ENCODE measurements at places on chromosomes 7 and 10.

DNA sequence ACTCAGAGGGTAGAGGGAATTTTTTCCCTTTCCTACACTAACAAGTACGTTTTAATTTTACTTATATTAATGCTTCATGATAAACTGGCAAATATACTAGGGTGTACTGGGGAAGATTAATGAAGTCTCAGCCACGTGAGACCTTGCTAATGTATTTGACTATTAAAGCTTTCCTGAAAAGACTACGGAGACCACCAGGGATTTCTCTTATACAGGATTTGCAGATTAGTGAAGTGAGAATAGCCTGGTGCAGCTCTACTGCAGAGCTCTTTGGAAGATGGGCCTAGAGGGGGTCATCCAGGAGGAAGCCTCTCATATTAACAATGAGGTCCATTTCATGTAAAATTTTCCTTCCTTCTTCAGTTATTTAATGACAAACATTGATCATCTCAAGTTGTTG is 379.0 kb downstream of the SORCS1 start:
- DNase-seq, result no peak

DNA sequence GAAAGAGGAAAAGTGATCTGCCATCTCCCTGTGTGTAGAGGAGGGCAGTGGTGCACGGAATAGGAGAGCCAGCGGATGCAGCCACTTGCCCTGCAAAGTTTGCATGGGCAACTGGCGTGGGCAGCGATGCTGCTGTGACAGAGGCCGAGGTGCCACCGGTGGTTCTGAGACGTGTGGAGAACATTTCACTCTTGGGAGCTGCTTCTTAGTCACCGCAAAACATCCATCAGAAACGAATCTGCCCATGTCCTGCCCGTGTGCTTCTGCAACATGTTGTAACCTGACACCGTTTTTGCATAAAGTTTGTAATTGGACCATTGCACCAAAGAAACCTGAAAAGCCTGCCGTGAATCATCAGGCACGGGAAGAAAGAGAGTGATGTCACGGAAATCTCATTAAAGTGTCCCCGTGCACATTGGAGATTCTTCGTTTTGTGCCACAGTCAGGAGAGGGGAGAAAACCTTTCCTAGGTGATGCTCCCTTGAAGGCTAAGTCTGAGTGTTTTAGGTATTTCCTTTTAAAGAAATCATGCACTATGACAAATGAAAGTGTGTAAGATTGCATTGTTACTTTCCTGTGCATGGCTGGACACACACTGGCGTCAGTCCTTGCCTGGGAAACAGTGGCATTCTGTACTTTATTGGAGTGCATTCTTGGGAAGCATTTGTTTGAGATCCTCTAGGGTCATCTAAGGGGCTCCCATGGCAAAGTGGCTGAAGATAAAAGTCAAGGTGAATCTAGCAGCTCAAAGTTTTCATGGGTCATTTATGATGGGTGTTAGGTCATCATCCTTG is 302.6 kb downstream of the KLF6 start:
- no peak for DNase-seq

DNA sequence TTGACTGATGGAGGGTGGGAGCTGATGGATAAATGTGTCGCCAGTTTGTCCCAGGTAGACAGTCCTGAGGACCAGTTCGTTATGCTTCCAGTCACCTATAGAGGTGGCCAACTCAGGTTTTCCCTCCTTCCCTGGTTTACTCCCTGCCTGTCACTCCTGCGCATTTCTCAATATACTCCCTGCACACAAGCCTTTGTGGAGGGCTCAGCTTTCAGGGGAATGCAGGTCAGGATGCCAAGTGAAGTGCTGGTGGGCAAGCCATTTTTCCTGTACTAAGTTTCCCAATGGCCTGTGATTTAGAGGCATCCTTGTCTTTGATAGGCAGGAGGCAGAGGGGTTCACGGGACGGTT is 473.5 kb upstream of the ZMIZ1 start:
- no peak for DNase-seq

DNA sequence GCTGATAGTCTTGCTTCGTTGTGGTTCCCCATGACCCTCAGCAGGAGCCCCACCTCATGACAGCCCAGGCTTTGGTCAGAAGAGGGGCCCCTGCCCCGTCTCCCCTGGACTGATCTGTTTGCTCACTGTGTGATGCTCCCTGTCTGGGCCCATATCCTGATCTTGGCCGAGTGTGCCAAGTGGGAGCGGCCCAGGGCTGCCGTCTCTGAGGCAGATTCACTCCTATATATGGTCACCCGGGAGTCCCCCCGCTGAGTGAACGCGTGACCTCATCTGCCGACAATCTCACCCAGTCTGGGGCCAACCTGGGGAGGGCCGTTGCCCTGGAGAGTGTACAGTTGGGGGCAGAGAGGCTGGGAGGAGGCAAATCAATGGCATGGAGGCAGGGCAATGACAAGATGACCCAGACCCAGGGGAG is 34.5 kb downstream of the PPIF start:
- DNase-seq, result no peak

GRCh38 chr10:49512121-49512809 is 26.7 kb downstream of the ERCC6 start:
- no peak for DNase-seq

DNA sequence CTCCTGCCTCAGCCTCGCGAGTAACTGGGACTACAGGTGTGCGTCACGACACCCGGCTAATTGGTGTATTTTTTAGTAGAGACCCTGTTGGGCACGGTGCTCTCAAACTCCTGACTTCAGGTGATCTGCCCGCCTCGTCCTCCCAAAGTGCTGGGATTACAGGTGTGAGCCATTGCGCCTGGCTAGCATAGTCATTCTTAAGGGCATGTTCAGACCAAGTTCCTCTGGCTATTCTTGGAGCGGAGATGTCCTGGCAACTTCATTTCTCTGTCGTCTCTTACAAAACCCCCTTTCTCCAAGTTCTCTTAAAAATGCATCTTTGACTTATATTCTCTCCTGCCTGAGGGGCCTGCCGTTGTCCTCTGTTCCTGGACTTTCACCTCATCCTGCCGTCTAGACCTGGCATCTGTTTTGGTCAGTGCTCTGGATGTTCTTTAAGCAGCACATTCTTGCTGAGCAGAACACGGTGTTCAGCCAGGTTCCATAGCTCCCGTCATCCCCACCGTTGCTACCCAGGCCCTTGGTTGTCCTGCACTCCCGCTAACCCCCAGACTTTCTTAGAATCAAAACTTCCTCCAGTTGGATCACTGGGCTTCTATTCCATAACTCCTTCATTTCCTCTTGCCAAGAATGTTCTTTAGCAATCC is 509.9 kb upstream of the GALNT17 start:
- DNase-seq, result no peak

DNA sequence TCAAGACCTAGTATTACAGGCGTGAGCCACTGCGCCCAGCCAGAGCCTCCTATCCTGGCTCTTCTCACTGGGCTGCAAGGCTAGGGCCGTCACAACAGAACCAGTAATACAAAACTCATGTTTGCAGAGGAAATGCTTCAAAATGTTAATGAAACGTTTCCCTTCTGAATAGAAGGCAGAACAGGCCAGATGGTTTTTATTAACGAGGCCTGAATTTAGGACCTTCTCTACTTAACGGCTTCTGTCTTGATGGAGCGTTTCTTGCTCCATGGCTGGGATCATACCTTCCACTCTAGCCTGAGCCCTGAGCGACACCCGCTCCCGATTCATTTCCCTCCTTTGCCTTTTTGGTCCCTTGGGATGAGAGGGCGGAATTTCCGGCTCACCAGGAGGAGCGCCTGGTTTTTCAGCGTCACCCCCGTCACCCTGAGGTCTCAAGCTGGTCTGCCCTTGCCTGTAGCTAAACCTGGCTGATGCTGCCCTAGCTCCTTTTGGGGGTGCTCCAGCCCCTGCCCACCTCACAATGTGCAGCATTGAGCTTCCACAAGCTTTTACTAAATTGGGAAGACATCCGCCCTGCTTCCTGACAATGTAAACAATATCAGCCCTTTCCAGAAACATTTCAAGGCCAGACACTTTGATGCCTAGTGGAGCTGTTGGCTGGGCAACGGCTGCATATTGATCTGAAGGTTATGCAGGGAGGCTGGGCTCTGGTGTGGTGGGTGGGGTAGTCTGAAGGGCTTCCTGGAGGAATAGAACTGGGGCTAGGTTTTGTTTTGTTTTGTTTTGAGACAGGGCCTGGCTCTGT is 5.2 kb downstream of the CLIP2 start:
- DNase-seq, result no peak

- DNase-seq, result no peak
Observed at GRCh38 chr7:28528899-28529298, 116.6 kb downstream of the CREB5 start.

DNA sequence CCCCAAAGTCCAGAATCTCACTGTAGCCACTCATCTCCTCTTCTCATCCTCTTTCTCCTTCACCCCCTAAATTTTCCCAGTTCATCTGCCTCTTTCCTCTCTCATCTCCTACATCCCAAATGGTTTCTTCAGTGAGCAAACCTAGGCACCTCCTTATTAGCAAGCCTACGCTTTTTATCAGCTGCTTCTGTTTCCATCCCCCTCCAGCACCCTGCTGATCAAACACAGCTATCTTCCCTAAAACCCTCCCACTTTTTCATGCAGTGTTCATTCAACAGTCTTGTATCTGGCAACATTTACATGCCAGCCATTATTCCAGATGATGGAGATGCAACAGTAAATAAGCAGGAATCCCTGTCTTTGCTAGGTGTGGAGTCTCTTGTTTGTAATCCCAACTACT is 3.3 kb upstream of the ABRAXAS2 start:
- DNase-seq, result no peak

- DNase-seq, result no peak
Observed at GRCh38 chr7:115124409-115124939, 202.6 kb downstream of the MDFIC start.

DNA sequence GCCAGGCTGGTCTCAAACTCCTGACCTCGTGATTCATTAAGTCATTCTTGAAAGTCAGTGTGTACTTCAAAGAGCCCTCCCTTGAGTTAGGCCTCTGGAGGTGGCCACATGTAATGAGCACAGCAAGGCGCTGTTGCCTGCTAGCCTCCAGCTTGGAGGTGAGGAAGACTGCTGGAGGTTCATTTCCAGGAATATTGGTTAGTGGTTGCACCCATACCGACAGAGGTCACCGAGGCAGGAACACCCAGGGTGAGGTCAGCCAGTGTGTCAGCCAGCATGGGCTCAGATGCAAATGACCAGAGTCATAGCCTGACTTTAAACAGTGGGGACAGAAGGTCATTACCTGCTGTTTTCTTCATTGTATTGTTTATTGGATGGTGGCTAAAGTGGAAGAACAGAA is 85.0 kb downstream of the PLPP4 start:
- DNase-seq, result no peak

DNA sequence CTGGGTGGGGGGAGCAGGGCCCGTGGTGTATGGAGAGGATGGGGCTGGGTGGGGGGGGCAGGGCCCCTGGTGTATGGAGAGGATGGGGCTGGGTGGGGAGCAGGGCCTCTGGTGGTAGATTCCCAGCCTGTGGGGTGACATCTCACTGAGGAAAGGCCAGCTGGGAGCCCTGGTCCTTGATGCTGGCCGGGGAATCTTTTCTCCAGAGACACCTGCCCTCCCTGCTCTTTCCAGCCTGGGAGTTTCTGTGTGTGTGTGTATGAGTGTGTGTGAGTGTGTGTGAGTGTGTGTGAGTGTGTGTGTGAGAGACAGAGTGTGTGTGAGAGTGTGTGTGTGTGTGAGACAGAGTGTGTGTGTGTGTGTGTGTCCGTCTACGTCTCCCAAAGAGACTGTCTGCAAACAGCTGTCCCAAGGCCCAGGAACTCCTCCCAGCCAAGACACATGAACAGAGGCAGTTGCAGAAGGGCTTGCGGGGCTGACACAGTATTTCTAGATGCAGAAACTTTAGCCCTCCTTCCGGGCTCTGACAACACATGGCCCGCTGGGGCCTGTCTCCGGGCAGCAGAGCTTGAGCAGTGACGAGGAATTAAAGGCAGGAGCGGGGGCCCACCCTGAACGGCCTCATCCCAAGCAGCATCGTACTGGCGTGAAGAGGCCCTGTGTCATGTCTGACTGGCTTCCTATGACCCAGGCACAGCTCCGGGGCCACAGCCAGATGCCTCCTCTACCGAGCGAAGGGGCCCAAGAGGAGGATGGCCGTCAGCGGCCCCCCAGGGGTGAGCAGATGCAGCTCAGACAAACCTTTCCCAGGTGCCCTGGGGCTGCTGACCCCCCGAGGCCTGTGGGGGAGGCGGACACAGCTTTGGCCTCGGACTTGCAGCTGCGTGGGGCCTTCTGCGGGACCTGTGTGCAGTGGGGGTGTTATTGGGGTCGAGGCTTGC is 24.3 kb downstream of the FAM20C start:
- no peak for DNase-seq

DNA sequence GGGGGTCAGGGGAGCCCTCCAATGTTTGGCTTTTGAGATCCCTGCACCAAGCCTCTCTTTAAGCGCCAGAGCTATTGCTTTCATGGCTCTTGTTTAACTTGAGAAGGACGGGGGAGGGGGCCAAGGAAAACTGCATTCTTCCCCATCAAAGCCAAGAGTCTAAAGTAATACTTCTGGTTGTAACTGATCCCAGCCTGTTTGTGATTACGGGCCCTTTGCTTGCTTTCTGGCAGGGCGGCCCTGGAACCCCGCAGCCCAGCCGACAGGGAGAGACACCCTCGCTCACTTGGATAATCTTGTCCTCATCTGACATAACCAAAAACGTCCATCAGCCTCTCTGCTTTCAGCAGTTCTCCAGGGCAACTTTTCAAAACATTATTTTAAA is 154.7 kb downstream of the NEURL1 start:
- no peak for DNase-seq

DNA sequence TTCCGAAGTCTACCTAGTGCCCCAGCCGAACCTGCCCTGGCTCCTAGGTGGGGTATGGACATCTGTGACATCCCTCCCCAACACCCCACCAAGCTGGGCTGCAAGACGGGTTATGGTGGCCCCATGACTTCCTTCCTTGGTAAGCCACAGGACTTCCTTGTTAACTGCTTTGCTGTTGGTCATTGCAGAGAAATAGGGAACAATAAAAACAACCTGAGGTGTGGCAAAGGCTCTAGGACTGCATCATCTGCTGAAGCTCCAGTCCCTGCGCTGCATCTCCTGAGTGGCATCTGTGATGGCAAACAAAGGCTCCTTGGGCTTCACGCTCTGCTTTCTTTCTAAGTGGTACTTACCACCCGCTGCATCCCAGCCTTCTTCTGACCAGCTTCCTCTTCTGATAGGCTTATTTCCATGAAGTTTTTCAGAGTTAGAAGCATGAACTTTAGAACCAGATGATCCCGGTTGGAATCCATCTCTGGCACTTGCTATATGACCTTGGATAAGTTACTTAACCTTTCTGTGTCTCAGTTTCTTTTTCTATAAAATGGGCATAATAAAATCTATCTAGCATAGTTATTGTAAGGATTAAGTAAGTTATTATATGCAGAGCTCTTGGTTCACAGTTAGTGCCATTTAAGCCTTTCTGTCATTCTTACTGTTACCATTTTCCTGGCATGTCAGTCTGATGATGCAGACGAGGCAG is 216.8 kb downstream of the RPS24 start:
- DNase-seq, result no peak

DNA sequence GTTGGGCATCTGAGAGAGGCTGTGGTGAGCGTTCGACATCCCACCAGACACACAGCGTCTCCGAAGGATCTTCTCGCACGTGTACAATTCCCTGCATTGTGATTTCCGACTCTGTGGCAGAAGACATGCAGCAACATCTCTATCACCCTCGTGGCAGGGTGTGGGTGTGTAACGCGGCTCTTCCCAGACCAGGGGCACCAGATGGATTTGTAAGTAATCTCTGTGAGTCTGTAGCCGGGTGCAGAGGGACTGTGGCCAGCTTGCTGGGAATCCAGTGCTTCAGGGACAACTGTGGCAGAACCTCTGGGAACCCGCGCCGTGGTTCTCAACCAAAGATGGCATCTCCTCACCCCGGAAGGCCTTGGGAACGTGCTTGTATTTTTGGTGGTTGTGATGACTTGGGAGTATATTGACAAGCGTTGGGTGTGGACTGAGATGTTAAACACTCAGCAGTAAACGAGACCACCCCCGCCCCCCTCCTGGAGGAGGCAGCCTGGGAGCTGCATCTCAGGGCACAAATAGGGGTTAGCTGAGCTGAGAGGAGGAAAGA is 21.2 kb downstream of the FOXL3 start:
- no peak for DNase-seq
